Dermis lymphatic vessel endothelial cell (primary cell): ENCODE measurements at places on chromosomes 5 and 9. TPM values are rescaled to one million over a fixed set of nuclear protein-coding genes. Genes with fewer than 3 reads are reported as not detected.

PRDM9 gene
- total RNA-seq: not detected in 2 replicates

SPINK7 gene
- total RNA-seq: not detected in 2 replicates

HBEGF gene
- total RNA-seq: 10.1 and 39.9 TPM in 2 replicates

IFNB1 gene
- total RNA-seq: not detected in 2 replicates

NNT gene
- total RNA-seq: 80.8 and 89.1 TPM in 2 replicates

RGS7BP gene
- not detected in 2 replicates for total RNA-seq

AIF1L gene
- 0.77 and 1.1 TPM in 2 replicates for total RNA-seq
